NCI-H2171 treated with DMSO at 0.1 percent for 48 hours (cell line): ENCODE measurements at places on chromosomes 1 and 21.

DNA sequence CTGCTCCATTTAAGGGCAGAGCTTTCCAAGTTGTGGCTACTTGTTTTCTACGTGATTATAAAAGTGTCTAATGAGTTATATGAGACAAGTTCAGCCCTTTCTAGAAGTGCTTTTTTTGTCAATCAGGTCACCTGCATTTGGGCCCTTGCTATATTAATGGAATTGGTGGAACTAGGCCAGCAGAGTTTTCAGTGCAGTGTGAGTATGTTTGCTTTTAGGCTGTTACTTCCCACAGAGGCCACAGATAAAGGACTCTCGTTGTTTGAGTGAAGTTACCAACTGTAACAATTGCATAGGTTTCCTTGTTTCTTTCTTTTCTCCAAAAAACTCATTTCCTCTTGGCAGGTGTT, 10.9 kb downstream of the SMAP2 start:
- no peak for DNase-seq

GRCh38 chr21:41507521-41508414, at the start of gene TMPRSS2:
TSS of gene TMPRSS2 (minus strand) at chr21:41508158. CDS start at chr21:41498133, 10,025 bp downstream.
- DNase-seq, result no peak

DNA sequence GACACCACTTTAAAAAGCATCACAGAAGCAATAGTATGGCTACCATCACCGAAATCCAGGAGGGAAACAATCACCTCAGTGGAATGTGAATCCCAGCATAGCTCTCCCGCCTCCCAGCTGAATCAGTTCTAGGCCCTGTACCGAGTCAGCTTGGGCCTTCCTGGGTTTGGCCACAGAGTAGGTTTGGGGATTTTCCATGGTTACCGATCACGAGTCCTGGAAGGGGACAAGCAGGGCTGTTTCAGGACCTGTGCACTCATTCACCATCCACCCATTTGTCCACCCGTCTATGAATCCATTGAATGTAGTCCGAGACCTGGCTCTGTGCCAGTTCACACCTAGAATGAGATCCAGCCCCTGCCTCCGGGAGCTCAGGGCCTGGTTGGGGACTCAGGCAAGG, 94.2 kb downstream of the ARHGEF10L start:
- DNase-seq, result no peak

DNA sequence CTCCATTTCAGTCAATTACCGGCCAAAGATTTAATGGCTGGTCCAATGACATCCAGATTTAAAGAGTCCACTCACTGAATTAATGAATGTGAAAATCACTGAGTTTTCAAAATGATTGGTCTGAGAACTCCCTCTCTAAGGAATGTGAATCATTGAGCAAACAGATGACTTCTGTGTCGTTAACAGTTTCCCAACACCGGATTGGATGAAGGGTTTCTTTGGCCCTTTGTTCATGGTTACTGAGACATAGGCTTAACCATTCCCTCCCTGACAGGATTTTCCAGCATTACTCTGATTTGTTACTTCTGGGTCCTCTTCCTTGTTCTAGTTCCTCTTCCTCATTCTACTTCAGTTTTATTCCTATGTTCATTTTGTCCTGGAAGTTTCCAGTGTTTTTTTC, 1.5 kb upstream of the CLDN17 start:
- no peak for DNase-seq

DNA sequence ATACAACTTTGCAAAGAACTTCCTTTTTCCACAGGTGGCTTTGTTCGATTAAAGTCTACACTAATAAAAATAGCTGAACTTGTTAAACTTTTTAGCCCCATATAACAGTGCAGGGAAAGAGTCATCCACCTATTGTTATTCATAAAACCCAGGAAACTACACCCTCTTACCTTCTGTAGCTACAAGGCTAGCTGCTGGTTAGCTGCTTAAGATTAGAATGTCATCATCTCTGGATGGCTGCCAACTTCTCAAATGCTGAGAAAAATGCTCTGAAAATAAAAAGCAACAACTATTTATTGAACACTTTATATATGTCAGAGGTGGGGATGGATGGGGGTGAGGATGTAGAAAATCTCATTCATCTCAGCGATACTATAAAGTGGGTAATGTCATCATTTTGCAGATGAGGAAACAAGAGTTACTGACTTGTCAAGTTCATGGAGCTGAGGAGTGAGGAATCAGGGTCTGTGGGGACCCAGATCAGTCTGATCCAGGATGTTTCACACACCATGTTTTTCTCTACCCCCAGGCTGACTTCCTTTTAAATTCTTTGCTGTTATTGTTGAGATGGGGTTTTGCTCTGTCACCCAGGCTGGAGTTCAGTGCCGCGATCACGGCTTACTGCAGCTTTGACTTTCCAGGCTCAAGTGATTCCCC, 17.1 kb downstream of the ATP5PF start:
- no peak for DNase-seq

- no peak for DNase-seq
Measured at GRCh38 chr1:6385488-6386191, 7.9 kb downstream of the ACOT7 start.

DNA sequence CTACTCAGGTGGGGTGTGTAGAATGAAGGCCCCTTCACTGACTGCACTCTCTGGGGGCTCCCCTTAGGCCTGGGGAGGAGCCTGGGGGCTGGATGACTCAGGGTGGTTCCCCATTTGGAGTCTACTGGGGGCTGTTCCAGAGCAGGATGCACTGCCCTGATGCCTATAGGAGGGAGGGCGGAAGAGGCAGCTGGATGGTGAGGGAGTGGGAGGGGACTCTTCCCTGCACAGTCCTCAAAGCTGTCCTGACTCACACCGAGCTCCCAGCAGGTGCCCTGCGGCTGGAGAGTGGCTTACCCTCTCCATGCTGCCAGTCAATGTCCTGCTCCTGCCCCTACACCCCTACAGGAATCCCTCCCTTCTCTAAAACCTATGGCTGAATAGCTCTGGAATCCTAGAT, 204.4 kb downstream of the TRABD2B start:
- DNase-seq, result no peak

- no peak for DNase-seq
Measured at GRCh38 chr1:11806307-11806936, 431 bp downstream of the CLCN6 start.

DNA sequence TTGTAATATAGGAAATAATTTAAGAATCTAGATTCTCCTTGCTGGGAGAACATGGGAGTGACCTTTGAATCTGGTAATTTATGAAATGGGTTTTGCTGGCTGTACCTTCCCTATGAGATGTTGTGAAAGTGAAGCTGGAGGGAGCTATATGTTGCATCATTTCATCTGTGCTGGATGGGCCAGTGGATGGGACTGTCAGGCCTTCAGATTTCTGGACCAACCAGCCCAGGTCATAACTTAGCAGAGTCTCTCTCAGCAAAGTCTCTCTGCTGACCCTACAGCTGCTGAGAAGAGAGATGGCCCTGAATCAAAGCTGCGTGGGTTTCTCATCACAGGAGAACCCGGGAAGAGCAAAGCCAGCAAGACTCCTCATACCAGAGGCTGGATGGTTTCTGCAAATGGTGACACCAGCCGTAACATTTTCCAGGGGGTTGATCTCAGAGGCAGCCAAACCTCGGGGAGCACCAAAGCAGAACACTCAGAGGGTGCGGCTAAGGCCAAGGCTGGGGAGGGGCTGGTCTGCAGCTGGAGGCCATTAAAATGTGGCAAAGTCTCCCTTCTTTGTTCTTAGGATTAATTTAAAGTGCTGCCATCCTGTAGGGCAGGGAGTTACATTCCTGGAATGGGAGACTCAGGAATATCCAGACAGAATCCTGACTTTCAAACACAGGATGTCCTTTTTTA, 18.2 kb upstream of the PTGFRN start:
- DNase-seq, result no peak

DNA sequence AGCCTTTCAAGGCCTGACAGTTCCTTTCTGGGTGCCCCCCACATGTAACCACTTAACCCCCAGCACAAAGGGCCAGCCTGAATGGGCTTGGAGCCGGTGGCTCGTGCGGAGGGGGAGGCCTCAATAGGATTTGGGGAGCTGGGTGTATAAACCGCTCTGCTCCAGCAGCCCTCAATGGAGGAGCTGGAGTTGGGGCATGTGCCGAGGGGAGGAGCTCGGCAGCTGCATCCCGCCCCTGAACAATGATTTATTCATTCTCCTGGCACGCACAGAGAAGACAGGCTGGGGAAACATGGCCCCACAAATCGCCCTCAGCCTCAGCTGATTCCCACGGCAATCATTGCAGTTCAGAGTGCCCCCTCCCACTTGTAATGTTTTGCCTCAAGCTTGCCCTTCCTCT, 6.9 kb upstream of the C1orf216 start:
- DNase-seq, result peak; percentile 27

- no peak for DNase-seq
Measured at GRCh38 chr1:38527373-38527966, 332.1 kb downstream of the RRAGC start.

GRCh38 chr1:87394513-87394912, 65.8 kb downstream of the LMO4 start:
- peak; percentile 4 for DNase-seq

DNA sequence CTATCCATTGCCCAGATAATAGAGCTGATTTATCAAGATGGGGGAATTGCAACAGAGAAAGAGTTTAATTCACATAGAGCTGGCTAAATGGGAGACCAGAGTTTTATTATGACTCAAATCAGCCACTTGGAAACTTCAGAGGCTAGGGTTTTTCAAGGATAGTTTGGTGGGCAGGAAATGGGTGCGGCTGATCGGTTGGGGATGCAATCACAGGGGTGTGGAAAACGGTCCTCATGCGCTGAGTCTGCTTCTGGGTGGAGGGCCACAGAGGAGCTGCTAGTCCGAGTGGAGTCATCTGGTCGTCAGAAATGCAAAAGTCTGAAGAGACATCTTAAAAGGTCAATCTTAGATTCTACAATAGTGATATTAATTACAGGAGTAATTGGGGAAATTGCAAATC, 32.0 kb upstream of the FAM89A start:
- no peak for DNase-seq

DNA sequence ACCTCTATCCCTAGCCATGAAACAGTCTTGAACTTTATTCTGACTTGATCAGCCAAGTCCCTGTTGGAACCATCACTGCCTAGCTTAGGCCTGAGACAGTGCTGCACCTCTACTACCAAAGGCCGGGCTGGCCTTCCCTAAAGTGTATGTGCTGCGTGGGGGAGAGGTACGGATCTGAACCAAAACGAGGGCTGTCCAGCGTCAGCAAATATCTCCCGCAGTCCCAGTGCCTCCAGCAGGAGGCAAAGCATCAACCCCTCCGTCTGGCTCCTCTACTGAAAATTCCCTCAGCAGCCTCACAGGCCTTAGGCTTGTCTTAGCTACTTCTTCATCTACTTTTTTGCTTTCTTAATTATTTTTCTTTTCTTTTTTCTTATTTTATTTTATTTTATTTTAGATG, 33.3 kb upstream of the KIF26B start:
- no peak for DNase-seq

DNA sequence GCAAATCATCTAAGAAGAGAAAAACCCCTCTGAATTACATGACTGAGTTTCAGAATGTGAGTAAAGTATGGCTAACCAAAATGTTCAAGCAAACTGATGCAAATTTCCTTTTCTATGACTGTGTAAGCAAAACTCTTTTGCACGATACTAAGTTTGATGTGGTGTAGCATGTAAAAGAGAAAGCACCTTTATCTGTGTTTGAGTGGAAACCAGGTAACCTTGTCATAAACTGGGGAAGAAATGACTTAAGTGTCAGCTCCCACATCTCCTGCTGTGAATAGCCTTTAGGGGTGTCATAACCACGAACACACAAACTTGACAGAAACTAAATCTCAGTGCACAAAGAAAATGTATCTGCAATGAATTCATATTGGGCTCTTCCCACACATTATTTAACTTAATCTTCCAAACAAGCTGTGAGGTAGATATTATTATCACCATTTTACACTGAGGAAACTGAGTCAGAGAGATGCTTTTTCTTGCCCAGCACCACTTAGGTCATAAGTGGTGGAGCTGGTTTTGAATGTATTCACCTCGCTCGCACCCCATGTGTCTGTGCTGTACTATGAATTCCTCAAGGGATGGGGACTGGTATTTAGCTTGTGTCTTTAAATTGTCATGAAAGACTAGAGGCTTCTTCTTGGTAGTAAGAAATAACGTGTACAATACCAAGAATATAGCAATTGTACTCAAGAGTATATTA, 32.9 kb upstream of the IL12RB2 start:
- DNase-seq, result no peak

- no peak for DNase-seq
Measured at GRCh38 chr1:34740161-34740868, 14.5 kb upstream of the GJB5 start.

GRCh38 chr1:227775841-227776240, 39.6 kb upstream of the PRSS38 start:
- no peak for DNase-seq

DNA sequence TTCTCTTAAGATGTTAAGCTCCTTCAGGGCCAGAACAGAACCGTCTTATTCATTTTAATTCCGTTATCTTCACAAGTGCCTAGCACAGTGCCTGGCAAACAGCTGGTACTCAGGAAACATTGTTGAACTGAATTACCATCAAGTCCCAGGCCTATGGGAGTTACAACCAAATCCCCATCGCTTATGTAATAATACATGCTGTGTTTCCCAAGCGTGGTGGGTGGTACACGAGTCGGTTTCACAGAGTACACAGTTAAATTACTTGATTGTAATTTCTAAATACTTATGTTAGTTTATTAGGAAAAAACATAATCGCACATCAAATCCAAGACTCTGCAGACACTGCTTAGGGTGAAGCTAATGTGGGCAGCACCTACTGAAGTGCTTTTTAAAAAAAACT, 1.0 kb downstream of the ANGEL2 start:
- peak; percentile 31 for DNase-seq

GRCh38 chr1:231337043-231337471, 595 bp downstream of the EXOC8 start:
- DNase-seq, result no peak

DNA sequence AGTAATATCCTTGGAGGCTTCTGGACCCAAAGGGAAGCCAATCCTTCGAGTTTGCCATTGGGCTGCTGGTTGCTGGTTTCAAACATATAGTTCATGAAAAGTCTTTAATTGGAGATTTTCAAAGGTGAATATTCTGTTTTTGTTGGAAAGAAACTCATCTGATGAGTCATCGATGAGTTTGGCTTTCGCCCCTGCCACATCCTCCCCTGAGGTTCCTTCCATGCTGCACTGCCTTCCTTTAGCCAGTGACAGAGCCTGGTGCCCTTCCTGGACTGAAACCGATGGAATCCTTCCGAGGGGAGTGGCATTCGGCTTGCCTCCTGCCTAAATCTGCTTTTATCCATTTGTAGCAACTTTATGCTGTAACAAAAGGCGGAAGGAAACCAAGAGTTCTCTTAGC, 550.0 kb downstream of the KIF26B start:
- DNase-seq, result no peak

- no peak for DNase-seq
Measured at GRCh38 chr21:34697826-34698225, 29.0 kb downstream of the CLIC6 start.

GRCh38 chr1:150085406-150085805, 17.8 kb downstream of the VPS45 start:
- DNase-seq, result no peak

GRCh38 chr1:182357913-182358312, 33.7 kb downstream of the GLUL start:
- peak; percentile 98 for DNase-seq

GRCh38 chr1:9128520-9129265, at the start of gene GPR157:
TSS of gene GPR157 (minus strand) at chr1:9129102. CDS start at chr1:9129027, 75 bp downstream.
- peak; percentile 24 for DNase-seq

GRCh38 chr1:91944087-91944486, 5.1 kb upstream of the BRDT start:
- DNase-seq, result no peak
